NCI-H2107 (cell line): ENCODE measurements at places on chromosomes 5 and 9.

- DNase-seq: no peak
These were observed 3.3 kb downstream of the ABLIM3 start for GRCh38 chr5:149144637-149145036.

- no peak for DNase-seq
These were observed 143.8 kb downstream of the PALM2AKAP2 start for GRCh38 chr9:109923806-109924205.

DNA sequence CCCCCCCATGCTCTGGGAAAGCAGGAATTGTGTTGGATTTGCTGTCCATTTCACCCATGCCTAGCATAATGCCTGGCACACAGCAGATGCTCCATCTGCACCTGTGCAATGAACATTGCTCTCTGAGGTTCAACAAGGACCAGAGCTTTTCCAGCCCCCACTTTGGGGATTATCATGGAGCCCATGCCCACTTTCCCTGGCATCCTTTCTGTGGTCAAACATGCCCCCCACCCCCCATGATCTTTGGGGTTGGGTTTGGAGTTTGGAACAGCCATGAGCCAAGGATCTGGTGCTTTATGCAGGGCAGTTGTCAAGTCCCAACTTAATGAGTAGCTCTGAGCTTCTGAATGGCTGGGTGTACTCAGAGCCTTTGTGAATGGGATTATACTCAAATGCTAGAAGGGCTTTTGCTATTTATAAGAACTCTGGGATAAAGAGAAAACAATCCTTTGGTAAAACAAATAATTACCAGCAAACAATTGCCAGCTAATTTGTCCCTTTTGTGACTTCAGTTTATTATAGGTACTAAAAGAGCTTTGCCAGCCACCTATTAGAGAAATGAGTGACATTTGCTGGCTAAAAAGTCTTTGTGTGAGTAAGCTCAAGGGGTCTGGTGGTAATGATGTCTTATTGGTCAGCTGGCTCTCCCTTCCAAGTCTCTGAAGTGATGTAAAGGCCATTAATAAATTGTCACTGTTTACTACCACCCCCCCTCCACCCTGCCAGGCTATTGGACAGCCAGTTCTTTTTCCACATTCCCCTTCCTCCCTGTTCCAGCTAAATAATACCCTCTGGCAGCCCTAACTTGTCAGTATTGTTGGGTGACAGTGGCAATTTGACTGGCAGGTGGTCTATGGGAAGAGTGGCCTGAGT is 182.3 kb downstream of the MACROH2A1 start:
- no peak for DNase-seq

GRCh38 chr9:70352356-70352755 is 62.1 kb downstream of the KLF9 start:
- no peak for DNase-seq
